Stimulated activated CD4-positive, alpha-beta T cell treated with anti-CD3 and anti-CD28 coated beads, TNF-alpha, amount 100 ng/mL, for 4 hours (primary cell): ENCODE measurements at places on chromosomes 6 and 20.

DNA sequence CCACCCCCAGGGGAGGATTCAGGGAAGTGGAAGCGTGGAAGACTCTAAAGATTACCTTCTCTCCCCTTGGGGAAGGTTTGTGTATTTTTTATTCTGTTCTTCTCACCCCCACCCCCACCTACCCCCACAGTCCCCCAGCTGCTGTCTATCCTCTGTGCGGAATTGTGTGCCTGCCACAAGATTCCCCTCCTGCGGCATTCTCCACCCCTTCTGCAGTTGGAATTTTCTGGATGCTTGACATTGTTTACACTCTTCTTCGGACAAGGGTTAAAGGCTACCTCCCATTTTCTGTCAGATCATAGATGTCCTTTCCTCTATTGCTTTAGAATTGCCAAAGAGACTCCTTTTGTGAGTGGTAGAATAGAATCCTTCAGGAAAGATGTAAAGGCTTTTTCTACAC lies 60.4 kb upstream of the EDN3 start:
- DNase-seq, result no peak

- DNase-seq, result no peak
Observed at GRCh38 chr20:16123623-16124022, 449.6 kb downstream of the KIF16B start.

GRCh38 chr6:93341900-93342613 lies 77.3 kb downstream of the EPHA7 start:
- DNase-seq, result no peak

DNA sequence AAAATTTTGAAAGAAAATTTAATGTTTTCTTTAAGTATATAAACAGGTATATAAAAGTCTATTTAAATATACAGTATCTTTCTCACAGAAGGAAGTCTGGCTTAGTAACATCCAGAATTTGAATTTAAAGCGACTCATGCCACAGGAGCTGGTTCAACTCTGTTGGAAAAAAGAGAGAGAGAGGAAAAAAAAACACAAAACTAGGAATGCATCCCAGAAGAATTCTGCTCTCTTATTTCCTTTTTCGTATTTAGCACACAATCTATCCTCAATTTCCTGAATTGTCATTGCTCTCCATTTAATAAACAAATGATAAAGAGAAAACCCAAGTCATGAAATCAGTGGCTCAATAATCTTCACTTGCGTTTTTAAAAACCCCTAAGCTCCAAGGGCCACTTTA lies 107.5 kb upstream of the SCAF8 start:
- no peak for DNase-seq

DNA sequence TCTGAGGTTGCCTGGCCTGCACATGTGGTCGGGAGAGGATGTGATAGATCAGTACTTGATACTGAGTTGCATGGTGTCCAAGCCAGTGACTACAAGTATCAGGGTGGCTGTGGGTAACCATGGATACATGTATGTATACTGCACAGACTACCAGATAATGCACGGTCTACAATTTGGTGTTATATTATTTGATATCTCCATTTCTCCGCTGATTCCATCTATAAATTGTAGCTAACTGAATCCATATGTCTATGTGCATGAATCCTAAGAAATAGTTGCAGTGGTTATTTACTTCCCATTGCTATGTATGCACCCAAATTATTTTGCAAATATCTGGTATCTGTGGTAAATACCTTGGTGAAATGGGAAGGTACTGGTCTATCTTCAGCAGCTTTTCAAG lies 83.8 kb upstream of the KIF25 start:
- no peak for DNase-seq

GRCh38 chr20:41078329-41078728 lies 49.7 kb downstream of the TOP1 start:
- DNase-seq, result no peak

GRCh38 chr20:60117065-60117464 lies 158.8 kb downstream of the CDH26 start:
- no peak for DNase-seq

DNA sequence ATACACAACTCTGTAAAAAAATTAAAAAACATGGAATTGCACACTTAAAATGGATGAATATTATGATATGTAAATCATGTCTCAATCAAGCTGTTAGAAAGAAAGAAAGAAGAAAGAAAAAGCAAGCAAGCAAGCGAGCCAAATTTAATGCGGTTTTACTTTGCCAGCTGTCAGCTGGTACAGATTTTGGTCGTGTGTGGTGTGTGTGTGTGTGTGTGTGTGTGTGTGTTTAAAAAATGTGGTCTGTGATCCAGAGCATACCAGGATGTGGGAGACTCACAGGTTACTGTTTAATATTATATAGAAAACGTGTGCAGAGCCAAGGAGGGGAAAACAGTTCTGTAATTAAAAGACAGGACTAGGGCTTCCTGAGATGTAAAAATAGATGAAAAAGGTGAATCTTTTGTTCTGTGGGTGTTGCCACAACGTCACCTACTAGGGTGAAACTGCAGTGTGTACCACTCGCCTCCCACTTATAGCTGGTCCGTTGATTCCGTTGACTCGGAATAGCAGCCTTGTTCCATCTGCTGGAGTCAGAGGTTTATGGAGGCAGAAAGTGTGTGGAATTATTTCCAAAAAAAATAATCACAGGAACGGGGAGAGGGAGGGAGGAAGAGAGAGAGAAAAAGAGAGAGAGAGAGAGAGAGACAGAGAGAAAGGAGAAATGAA lies 197.7 kb downstream of the BCAS1 start:
- no peak for DNase-seq

GRCh38 chr20:20065361-20065760 lies 13.0 kb downstream of the CFAP61 start:
- no peak for DNase-seq

DNA sequence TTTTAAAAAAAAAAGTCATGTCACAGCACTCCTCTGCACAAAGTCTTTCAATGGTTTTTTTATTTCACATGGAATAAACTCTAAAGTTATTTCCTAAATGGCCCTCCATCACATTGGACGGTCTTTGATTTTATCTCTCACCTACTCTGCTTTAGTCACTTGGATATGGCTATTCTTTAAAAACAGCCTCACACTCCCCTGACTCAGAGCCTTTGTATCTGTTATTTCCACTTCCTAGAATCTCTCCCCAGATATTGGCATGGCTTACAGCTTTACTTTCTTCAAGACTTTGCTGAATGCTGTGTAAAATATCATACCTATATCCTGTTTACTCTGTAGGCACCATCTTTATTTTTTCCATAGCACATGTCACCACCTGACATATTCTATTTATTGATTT lies 194.7 kb upstream of the MCHR2 start:
- no peak for DNase-seq

GRCh38 chr6:4890627-4891026 lies 113.2 kb downstream of the RPP40 start:
- no peak for DNase-seq

- DNase-seq, result no peak
Observed at GRCh38 chr6:137430954-137431353, 63.2 kb downstream of the OLIG3 start.

DNA sequence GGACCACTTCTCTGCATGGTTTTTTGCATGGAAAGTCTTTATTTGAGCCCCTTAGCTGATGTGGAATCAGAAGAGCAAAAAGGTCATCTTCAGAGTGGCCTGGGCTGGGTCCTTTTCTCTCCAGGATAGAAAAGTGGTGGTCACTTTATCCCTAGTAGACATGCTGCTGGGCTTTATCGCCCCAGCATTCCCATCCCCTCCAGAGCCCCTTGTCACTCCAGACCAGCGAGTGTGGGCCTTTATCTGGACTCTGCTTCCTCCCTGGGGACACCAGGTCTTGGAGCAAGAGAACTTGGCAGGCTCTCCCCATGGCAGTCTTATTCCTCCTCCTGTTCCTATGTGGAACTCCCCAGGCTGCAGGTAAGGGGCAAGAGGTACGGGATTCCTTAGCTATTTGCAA lies at the start of gene LY6G6F:
LY6G6F (plus strand) TSS at position 268 of the 400 bp plus-strand sequence; CDS start at position 309, 41 bp downstream.
- no peak for DNase-seq

DNA sequence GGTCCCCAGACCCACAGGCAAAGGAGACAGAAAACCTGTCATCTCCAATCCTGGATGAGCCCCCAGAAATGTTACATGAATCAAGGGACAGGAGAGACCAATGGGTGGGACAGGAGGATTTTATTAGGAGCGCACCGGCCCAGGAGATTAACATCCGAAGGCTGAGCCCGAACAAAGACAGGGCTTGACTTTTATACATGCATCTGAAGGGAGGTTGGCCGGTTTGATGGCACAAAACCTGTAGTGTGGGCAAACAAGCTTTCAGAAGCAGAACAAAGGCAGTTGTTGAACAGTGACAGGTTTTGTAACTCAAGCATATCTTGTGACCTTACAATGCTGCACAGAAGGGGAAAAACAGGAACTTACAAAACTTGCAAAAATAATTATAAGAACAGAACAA lies 83.9 kb upstream of the GPR6 start:
- no peak for DNase-seq

- no peak for DNase-seq
Observed at GRCh38 chr6:30703011-30703410, 12.2 kb upstream of the NRM start.

DNA sequence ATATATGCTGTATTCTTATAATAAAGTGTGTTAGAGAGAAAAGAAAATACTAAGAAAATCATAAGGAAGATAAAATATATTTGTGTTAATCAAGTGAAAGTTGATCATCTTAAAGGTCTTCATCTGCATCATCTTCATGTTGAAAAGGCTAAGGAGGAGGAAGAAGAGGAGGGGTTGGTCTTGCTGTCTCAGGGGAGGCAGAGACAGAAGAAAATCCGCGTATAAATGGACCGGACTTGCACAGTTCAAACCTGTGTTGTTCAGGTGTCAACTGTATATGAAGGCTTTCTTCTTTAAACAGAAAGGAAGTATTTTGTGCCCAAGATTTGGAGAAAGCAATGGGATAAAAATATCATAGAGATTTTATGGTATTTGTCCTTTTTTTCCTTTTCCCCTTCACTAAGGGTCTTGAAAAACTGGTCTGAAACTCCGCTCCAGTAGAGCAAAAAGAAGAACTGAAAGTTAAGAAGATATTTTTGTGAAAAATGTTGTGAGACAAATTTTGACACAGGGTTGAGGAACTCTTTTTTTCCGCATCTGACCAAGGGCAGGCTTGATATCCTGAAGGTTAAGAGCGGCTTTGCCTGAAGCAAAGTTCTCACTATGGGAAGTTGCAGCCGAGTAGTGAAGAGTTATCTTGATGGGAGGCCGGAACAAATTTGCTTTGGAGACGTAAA lies 350.7 kb downstream of the LAMA2 start:
- no peak for DNase-seq

DNA sequence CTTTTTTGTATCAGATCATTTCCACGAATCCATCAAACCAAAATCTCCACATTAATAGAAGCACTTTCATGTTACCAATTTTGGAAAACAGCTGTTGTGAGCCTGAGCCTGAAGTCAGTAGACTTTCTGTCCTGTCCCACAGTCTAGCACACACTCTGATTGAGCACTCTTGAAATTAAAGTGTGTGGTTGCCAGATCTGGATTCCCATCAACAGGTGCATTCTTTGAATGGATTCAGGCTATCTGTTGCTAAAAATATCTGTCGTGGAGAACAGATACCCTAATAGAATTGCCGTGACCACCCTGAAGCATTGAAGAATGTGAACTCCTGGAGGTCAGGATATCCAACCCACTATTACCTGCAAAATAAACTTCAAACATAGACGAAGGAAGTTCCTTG lies 73.3 kb downstream of the TFAP2A start:
- no peak for DNase-seq

DNA sequence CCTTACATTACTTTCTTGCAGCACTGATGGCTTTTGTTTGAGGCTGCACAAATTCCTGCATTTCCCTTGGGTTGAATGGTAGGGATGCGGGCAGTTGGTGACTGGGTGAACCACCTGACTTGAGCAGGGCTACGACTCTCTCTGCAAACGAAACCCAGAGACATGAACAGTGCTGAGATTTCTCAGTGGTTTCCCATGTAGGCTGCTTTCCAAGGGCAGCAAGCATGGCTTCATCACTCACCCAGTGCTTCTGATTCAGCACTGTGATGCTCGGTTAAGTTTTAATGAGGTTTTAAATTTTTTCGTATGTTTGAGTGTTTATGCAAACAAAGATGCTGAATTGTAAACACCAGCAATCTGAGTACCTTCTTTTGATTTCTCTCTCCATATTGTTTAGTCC lies 127.2 kb downstream of the MTHFD1L start:
- no peak for DNase-seq

DNA sequence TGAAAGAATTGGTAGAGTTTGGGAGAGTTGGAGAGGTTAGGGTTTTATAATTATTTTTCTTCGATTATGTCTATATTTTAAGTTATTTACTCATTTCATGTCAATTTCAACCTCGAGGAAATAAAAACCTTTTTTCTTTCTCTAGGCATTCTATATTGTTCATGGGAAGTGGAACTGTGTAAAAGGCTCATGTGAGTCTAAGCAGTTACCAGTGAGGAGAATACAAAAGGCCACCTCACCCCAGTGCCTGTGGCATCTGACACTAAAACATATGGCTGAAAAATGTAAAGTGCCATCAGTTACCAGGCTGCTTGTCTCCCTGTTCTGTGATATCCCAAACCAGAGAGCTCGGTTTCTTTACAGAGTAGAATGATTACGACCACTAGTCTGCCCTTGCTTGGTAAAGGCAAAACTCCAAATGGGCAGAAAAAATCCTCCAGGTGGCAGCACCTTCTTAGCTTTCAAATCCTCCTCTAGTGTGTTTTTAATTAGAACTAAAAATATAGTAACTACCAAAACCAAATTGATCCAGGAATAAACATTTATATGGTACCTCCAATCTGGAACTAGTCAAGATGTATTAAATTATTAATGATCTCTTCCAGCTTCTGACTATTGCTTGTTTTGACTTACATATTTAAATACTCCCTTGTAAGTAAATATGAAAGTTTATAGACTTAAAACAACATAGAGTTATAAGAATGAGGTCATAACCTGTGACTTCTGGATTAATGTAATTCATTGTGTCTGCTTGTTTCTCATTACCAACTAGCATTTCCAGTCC lies 122.6 kb upstream of the MCHR2 start:
- DNase-seq, result no peak

- no peak for DNase-seq
Observed at GRCh38 chr6:7268362-7268761, 44.6 kb downstream of the SSR1 start.

DNA sequence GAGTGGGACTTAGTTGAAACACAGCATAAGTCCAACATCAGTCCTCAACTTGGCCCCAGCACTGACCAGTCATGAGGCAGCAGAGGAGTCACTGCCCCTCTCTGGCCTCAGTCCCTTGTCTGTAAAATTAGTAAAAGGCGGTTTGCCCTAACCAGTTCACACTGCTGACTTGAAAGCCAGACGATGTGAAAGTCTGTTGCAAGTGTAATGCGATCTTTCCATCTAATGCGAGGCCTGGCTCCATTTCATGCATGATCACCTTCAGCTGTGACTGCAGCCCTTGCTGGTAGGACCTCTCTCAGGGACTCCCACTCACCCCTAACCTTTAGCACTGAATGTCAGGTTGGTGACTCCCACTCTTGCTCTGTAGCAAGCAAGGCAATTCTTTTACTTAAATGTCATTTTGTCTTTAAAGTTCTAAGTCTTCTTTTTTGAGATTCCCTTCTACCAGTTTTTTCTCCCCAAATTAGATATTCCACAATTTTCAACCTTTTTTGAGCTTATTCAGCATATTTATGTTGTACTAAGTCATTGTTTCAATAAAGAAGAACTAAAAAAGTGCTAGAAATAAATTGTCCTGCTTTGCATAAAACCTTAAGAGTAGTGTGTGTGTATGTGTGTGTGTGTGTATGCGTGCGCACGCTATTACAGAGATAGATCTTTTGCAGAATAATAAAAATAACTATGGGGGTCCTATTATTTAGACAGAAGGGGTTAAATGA lies 245.5 kb downstream of the PACRG start:
- no peak for DNase-seq

GRCh38 chr6:45000833-45001232 lies 327.3 kb upstream of the RUNX2 start:
- no peak for DNase-seq
